ENCODE measurements at places on chromosomes 12 and 14.

- no peak for DNase-seq
These were observed 141.9 kb downstream of the KIF26A start for GRCh38 chr14:104280085-104280901.

GRCh38 chr14:94971750-94972149, 185.6 kb downstream of the DICER1 start:
- DNase-seq, result no peak

DNA sequence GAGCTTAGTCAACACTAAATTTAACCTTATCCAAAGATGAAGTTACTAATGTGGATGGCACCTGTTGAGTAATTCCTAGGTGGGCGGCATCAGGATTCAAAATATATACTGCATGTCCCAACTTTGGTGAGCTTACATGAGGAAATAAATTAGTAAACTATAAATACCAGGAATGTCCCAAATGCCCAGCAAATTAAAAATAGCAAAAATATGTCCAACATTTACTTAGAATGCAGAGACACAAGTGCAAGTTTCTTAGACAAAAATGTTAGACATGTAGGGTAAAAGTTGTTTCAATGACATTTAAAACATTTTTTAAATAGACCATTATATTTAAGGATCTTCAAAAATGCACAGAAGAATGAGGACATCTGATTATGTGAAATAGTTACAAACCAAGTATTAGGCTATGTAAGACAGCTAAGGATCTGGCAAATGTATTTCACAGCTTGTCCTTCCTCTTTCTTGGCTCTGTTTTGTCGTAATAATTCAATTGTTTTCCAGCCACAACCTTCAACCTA, 115.9 kb downstream of the NAV3 start:
- DNase-seq, result no peak

DNA sequence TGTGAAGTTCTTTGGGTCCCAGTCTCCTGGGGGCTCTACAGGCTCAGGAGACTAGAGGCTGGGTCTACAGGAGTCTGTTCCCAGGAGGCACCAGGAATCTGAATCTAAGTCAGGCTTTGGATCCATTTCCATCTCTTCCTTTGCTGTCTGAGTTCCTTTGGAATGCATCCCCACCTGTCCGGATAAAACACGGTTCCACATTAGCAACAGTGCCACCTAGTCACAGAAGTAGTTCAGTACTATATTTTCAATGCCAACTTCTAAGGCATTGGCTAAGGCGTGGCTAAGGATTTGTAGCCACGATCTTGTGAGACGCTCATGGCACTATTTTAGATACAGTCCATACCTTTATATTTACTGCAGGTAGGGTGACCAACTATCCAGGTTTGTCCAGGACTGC, 15.1 kb downstream of the ZC2HC1C start:
- peak; percentile 13 for DNase-seq

- no peak for DNase-seq
These were observed 56.2 kb downstream of the FNTB start for GRCh38 chr14:65042731-65043372.

DNA sequence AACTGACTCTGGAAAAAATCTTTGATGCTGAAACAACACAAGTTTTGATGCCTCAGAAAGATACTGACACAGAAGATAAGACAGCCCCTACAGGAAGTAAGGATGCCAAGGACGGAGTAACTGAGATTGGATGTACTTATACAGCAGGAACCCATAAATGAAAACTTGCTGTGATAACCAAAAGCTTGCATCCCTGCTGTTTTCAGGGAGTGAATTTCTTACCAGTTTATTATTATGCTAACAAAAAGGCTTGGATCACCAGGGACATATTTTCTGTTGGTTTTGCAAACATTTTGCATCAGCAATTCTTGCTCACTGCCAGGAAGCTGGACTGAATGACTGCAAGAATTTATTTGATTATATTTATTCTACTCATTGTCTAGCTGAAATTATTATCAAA, 197.7 kb downstream of the NAV3 start:
- no peak for DNase-seq

DNA sequence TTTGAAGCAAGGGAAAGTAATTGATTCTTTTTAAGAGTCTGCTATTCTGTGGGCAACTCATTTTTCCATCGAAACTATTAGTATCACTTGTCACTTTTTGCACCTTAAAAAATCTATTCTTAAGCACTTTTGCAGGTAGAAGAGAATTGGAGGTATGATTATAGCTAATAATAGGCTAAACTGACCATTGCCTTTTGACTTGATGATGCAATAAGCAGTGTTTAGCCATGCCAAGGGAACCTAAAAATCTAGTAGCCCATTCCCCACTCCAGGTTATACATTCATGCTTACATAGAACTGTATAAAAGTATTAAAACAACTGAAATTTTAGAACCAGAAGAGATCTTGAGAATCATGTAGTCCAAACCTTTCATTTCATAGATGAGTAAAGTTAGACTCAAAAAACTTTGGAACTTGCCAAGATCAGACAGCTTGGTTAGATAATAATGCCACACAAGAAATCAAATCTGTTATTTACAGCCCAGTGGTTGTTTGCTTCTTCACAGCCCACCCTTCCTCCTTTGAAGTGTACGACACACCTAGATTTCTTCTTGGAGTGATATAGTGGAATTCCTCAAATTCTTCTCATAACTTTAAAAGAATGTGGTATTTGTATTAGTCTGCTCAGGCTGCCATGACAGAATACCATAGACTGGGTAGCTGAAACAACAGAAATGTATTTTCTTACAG, 21.7 kb upstream of the GARIN2 start:
- DNase-seq, result no peak

- peak; percentile 56 for DNase-seq
These were observed 28.6 kb upstream of the NRXN3 start for GRCh38 chr14:78141590-78141989.

GRCh38 chr14:103002578-103003350, 54.6 kb downstream of the CDC42BPB start:
- peak; percentile 13 for DNase-seq

DNA sequence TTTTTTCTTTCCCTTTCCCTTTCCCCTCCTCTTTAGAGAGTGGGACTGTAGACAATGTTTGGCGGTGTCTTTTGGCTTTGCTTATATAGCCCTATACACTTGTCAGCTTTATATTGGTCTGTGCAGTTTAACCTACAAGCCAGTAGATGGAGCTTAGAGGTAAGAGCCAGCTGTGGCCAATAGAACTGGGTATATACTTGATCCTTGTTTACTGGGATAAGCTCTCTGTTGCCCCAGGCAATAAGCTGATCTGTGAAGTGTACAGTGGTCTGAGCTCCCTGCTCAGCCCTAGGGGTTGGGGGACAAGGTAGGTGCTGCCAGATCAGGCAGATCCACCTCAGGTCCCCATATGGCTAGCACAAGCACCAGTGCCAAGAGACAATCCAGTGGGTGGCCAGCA, 434.1 kb downstream of the NOVA1 start:
- peak; percentile 48 for DNase-seq

GRCh38 chr14:51792809-51793208, 67.6 kb upstream of the GNG2 start:
- no peak for DNase-seq

DNA sequence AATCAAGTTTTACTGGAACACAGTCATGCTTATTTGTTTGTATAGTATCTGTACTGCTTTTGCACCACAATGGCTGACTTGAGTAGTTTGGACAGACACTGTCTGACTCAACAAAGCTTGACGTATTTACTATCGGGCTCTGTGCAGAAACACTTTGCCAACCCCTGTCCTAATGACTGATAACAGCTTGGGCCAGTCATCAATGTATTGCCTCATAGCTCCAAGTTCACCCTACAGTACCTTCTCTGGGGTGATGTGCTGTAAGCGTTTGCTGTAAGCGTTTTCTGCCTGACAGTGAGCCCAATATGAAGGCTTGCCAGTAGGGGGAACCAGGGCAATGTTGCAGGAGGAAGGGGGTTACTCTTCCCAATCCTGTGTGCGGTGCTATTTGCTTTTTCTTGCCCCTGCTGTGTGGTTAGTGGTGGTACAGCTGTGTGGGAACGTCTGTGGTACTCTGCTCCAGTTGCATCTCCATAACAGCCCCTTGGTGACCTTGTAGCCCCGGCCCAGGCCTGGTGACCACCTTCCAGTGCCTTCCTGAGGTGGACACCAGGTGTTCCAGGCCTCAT, 5.4 kb upstream of the CCDC177 start:
- DNase-seq, result peak; percentile 85

DNA sequence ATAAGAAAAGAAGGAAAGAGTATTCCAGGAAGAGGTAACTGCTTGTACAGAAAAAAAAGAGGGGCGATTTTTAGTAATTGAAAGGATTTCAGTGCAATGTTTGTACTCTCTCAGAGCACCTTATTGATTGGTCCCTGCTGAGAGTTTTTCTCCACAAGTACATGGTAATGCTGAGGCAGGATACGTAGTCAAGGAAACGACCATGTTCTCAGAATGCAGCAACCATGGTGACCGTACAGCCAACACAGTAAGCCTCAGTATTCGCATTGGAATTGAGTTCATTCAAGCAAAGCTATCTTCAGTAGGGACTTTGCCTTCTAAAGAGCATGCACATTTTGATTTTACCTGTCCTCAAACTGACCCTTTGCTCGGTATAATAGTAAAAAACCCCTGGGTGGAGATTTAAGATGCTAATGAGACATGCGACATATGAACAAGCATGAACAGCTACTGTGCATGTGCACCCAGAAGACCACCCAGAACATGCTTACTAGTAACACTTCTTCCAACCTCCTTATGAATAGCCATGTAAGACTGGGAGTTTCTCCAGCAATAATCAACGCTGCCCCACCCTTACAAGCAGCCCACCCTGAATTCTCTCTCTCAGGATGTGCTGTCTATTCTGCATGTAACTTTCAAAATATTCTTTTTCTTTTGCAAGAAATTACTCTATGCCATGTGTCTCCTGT, 6.2 kb upstream of the SLC41A2 start:
- no peak for DNase-seq

DNA sequence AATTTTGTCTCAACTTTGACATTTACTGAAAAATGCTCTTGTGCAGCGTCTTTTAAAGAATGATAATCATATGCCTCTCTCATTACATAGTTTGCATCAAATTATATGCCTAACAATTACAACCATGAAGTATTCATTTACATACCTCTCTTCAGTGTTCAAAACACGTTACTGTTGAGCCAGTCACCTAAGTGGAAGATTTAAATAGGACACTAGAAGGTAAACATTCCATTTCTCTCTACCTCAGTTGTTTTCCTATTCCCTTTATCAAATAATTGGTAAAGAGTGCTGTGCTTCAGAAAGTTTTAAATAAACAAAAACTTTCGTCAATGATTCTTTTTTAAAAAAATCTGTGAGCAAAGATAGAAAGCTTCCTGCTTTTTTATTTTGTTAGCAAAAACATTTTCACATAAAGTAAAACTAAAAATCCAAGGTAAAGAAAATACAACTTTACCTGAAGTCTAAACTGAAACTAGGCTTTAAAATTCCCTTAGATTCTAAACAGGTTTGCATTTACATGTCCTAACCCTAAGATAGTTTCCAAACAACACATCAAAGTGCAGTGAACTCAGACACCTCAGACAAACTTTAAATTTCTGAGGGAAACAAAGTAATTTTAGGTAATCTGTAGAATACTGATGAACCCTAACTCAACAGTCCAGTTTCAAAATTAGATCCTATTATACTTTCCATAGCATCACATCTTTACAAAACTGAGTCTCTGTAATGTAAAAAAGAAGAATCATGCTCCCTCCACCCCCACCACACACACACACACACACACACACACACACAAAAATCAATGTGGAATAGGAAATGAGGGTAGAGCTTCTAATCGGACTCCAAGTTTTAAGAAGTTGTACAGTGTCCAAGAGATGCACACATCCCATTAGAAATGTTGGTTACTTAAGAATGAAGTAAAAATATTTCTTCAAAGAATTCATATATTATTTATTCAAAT, 46.2 kb downstream of the PAWR start:
- peak; percentile 66 for DNase-seq

- DNase-seq, result no peak
These were observed 51.0 kb downstream of the LMNTD1 start for GRCh38 chr12:25502118-25502517.

- no peak for DNase-seq
These were observed 4.7 kb downstream of the RPL36AL start for GRCh38 chr14:49615776-49616175.

DNA sequence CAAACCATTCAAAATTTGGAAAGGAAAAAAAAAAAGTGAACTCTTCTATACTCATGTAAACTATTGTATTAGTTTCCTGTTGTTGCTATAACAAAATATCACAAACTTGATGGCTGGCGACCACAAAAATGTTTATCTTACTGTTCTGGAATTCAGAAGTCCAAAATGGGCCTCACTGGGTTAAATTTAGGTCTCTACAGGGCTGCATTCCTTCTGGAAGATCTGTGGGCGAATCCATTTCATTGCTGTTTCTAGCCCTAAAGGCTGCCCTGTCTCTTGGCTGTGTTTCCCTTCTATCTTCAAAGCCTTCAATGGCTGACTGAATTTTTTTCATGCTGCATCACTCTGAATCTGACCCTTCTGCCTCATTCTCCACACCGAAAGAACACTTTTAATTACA, 105.1 kb upstream of the NAV3 start:
- no peak for DNase-seq

GRCh38 chr12:53292426-53292825, 2.9 kb upstream of the PFDN5 start:
- peak; percentile 50 for DNase-seq

DNA sequence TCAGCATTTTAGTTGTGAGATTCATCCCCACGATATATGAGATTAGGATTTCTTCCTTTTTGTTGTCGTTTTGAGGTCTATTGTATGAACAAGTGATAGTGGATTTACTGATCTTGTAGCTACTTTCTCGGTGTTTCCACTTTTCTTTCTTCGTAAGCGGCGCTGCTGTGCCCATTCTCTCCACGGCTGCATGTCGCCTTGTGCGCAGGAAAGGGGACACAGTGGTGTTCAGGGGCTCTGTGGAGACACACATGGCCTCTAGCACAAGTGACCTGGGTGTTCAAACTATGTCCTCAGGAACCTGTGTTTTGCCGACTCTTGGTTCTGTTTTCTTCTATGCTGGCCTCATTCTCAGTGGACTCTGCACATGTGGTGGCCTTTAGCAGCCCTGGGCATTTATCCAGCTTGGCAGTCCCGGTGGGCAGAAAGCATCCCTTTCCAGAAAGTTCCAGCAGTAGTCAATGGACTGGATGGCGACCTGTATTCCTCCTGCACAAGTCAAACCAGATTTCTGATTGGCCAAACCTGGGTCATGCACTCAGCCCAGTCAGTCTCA, 18.7 kb downstream of the CKAP4 start:
- DNase-seq, result no peak

- no peak for DNase-seq
These were observed 14.0 kb upstream of the MYRFL start for GRCh38 chr12:69810870-69811498.

- no peak for DNase-seq
These were observed 1.8 kb downstream of the PCNX1 start for GRCh38 chr14:70908935-70909641.

GRCh38 chr12:2363836-2364609, 311.2 kb downstream of the CACNA1C start:
- no peak for DNase-seq

GRCh38 chr14:31937730-31938346, 139.3 kb upstream of the ARHGAP5 start:
- DNase-seq, result peak; percentile 43

- no peak for DNase-seq
These were observed 51.4 kb upstream of the ANO2 start for GRCh38 chr12:5996459-5996858.

Measured in NCI-H69 (cell line).